A549 treated with CpdA at 1 μM for 4 hours (cell line): ENCODE measurements at places on chromosomes 12 and 14. TPM values are rescaled to one million over a fixed set of nuclear protein-coding genes. Genes with fewer than 3 reads are reported as not detected.

Gene OR6C2
- not detected in 5 replicates for total RNA-seq

Gene AACS
- 16.2 to 19.1 TPM (median 17.9 TPM) in 5 replicates for total RNA-seq

Gene MYBPC1
- not detected in 5 replicates for total RNA-seq

Gene ASCL1
- 0.05 to 0.08 TPM in 2 of 5 replicates, not detected in the others for total RNA-seq

Gene PRPH
- total RNA-seq, result 0.77 to 1.6 TPM (median 1.1 TPM) in 5 replicates

Gene TAS2R8
- not detected in 5 replicates for total RNA-seq

Gene C1S
- total RNA-seq, result 36.8 to 62.7 TPM (median 41.0 TPM) in 5 replicates

Gene GARIN6
- total RNA-seq, result not detected in 5 replicates

Gene RDH16
- total RNA-seq, result 0.05 to 0.15 TPM (median 0.08 TPM) in 5 replicates

Gene BBOF1
- total RNA-seq, result 2.7 to 4.6 TPM (median 3.0 TPM) in 5 replicates
